ENCODE measurements at places on chromosomes 12 and 14.

DNA sequence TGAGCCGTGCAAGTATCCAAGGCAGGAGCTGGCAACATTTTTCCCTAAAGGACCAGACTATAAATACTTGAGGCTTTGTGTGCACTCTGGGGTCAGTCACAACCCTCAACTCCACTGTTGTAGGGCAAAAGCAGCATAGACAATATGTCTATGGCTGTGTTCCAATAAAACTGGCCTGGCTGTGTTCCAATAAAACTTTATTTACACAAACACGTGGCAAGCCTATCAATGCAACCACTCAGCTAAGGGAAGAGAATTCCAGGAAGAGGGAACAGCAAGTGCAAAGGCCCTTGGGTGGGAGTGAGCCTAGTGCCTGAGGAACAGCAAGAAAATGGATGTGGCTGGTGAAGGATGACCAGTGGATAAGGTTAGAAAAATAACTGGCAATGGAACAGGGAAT is 11.3 kb upstream of the FAM181A start:
- no peak for DNase-seq

DNA sequence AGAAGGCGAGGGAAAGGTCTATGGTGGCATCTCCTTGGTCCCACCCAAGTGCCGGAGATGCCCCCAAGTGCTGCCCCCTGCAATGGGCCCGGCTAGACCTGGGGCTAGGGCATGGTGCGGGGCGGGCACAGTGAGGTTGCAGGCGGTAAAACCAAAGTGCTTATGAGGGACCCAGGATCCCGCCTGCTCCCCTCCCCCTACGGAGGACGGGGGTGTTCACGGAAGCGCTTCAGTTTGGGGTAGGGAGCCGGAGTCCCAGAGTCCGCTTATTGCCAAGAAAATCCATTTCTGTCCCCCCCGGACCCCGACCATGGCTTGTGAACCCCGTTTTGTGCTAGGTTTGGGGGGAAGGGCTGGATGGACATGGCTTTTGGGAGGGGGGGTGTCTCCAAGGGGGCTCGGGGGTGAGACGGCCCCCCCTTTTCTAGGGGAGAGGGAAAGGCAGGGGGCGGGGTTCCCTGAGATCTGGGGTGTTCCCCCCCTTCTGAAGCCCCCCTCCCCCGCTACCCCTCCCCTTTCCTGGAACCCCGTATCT is 5.4 kb upstream of the GPR84 start:
- no peak for DNase-seq

GRCh38 chr14:37089410-37089809 is 83.0 kb downstream of the SLC25A21 start:
- no peak for DNase-seq

DNA sequence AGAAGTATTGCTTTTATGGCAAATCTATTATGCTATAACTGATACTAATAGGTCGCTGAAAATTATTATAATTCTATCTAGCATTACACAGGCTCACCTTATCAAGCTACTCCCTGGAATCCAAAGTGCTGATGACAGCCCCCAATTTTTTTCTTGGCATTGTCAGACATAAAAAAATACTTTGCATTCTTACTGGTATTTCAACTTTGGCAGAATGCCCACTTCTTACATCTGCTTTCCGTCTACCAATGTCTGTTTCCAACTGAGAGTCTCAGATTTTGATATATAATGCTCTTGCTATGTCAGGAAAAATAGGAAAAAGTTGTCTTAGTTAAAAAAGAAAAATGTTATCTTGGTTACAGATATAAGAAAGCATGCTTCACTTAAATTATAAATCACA is 615.4 kb downstream of the C12orf50 start:
- DNase-seq = no peak

- DNase-seq = no peak
Measured at GRCh38 chr14:101175731-101176534, 272.4 kb upstream of the RTL1 start.

DNA sequence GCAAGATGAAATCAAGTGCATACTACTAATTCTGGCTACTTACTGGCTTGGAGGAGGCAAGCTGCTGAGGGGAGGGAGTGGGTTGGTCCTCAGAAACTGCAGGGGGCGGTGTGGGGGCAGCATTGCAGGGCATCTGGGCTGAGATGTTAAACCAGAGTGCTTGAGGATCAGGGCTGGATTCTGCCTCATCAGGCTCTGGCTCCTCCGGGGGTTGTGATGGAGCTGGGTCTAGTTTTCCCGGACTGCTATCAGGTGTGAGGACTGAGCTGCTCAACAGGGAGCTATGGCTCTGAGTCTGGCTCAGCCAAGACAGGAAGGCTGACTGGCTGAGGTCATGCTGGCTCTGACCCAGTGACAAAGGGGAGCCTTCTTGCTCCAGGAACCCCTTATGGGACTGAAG is 28.6 kb downstream of the BAZ2A start:
- DNase-seq = peak; percentile 34

DNA sequence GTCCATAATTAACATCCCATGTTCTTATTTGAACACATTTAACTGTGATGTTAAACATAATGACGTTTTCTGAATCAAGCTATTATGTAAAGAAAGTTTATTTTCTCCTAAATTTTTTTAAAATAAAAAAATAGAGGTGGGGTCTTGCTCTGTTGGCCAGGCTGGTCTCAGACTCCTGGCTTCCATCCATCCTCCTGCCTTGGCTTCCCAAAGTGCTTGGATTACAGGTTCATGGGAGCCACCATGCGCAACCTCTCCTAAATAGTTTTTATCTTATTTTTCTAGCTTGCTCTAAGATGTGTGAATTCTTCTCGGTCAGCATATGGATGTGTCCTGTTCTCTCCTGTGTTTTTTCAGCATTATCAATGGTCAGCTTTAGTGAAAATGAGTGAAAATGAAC is 3.2 kb downstream of the RAD9B start:
- DNase-seq = no peak

DNA sequence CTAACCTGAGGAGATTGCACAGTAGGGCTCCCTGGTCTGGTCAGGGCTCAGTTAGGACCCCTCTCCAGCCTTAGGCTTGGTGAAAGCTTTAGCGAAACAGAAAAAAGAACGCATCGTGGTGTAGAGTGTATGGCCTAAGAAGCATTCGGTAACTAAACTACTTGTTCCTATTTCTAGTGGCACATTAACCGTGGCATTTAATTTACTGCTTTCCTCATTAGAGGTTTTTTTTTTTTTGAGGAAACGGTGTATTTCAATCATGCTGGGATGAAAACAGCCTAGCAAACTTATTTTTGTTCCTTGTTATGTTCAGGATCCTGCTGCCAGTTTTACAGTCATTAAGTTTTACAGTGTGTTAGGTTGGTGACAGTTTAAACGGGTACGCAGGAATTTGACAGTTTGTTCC is 518 bp upstream of the OSBPL8 start:
- no peak for DNase-seq

GRCh38 chr14:81268016-81268416 is 47.3 kb upstream of the GTF2A1 start:
- DNase-seq = no peak

DNA sequence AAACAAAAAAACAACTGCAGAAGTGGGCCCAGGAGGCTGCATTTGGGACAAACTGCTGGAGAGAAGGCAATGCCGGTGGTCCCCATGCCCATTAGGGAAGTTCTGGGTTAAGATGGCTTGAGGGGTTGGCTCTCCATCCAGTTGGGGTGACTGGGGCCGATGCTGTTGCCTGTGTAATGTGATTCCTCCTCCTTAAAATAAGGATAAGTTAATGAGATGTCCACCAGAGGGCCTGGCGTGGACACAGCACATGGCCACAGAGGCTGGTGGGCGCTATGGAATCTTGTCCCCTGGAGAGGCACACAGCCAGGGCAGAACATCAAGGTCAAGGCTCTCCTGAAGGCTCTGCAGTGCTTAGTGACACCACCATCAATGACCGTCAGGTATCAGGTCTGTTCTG is 1.0 kb upstream of the TESC start:
- DNase-seq = no peak

DNA sequence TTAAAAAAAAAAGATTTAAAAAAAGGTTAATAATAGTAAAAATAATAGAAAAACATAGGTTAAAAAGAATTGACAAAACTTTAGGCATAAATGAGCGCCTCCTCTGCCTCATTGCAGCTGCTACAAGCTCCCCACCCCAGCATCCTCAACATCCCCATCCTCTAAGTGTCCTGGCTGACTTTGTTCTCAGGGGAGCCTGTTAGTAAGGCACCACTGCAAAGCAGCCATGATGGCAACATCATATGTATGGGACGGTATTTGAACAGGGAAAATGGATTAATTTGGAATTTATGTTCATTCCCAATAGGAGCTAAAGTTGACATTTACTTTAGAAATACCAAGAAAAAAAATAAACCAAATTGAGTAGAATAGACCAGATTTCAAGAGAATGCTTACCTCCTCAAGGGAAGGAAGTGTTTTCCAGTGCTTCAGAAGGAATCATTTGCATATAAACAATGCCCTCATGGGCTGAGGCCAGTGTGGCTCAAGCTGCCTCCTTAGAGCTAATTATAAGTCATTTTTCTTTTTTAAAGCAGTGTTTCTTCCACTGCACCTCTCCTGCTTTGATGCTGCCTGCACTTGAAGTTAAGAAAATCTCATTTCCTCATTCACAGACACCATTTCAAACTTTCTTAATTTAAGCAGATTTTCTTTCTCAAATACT is 59.6 kb downstream of the DACT1 start:
- no peak for DNase-seq

DNA sequence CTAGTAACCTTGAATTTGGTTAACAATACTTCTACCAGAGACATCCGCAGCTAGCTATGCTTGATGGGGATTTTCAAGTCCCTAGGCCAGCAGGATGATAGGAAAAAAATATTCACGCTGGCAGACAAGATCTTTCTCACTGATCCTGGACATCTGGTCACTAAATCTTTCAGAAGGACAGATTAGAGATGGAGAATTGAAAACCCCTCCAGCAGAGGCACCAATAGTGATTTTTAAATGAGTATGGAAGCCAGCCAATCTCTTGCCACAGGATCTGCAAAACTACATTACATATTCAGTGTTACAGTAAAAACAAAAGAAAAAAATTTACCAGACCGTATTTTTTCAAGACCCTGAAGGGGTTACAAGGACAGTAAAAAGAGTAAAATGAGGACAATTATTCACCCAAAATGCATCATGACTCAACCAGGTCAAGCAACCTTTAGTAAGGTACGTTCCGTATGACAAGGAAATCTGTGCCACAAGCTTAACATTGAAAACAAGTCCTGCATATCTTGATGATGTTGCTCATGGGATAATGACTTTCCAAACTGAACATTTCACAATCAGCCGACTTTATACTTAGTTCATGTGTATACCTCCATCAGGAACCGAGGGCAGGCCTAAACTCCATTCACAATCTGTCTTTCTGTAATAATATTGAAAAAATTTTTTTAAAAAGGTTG is 239.5 kb downstream of the GXYLT1 start:
- no peak for DNase-seq

DNA sequence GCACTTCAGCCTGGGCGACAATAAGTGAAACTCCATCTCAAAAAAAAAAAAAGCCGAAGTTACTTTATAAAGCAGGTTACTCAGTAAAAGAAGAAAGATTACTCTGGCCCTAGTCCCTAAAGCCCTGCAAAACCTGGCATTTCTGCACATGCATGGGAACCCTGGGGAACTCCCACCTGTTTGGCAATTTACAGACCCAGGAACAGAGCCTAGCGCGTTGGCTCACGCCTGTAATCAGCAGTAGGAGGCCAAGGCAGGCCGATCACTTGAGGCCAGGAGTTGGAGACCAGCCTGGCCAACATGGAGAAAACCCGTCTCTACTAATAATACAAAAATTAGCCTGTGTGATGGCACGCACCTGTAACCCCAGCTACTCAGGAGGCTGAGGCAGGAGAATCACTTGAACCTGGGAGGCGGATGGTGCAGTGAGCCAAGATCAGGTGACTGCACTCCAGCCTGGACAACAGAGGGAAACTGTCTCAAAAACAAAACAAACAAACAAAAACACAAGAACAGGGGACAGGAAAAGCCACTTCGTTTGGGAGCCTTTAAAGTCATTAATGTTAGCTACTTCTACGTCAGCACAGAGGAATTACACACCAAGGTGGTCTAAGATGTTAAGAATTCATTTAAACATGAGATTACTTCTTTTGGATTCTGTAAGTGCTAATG is 34.1 kb upstream of the SPTSSA start:
- no peak for DNase-seq

Data from stimulated activated CD4-positive, alpha-beta T cell treated with anti-CD3 and anti-CD28 coated beads, Interleukin-2, amount 100 ng/mL, for 24 hours (primary cell).